ENCODE measurements at places on chromosomes 16 and 17.

- DNase-seq: no peak
Measured at GRCh38 chr17:3896108-3896967, 3.5 kb upstream of the CAMKK1 start.

DNA sequence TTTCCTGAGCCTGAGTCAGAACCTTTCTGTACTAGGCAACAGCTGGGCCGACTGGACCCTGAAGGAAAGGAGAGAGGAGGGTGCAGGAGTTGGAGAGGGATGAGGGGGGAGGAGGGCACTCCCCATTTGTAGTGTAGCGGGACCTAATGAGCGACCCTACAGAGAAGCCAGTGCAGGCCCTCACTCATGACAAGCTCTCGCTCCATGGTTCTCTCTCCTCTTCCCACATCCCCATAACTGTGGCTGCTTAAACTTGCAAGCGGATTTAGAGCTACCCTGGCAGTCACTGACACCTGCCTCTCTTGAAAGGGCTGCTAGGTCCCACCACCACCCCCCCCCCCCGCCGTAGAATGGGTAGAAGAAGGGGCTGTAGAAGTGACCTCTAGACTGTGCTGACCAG lies 14.5 kb downstream of the NKD1 start:
- no peak for DNase-seq

DNA sequence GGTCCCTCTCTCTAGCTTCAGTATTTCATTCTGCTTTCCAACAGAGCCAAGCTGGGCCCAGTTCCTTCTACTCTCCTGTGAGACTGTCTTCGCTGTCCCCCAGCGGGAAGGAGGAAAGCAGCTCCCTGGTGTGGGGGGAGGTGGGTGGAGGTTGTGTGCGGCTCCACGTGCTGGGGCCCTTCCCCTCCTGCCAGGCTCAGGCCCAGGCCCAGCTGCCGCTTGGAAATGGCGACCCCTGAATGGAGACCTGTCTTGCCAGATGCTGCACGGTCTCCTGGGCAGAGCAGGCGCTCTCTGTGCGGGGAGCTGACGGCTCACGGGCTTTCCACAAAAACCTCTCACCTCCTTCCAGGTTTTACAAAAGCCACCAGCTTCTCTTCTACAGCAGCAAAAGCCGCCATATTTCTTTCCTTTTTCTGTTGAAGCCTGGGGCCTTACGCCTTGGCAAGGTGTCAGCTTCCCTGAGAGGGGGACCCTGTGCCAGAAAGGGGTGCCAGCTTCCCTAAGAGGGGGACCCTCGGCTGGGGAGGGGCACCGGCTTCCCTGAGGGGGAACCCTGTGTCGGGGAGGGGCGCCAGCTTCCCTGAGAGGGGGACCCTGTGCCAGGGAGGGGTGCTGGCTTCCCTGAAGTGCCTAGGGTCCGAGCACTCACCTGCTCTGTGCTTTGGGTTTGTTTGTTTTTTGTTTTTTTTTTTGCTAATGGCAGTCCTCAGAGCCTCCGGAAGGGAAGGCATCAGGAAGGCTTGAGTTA lies 47.5 kb downstream of the ZNF778 start:
- DNase-seq: no peak

GRCh38 chr16:80594756-80595155 lies 54.0 kb downstream of the DYNLRB2 start:
- DNase-seq: peak; percentile 43

GRCh38 chr17:68599091-68599490 lies 2.1 kb downstream of the FAM20A start:
- peak; percentile 78 for DNase-seq

DNA sequence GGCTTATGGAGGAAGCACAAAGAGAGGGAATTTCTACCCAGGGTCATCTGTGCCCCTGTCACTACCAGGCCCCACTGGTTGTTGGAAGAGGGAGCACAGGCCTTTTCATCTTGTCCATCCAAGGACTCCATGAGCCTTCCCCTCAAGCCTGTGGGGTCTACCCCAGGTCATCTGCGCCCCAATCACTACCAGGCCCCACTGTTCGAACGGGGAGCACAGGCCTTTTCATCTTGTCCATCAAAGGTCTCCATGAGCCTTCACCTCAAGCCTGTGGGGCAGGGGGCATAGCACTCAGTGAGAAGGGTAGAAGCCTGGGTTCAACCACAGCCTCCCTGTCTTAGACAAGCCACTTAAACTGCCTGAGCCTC lies 101.5 kb upstream of the CDH5 start:
- no peak for DNase-seq

Measured in fibroblast of skin of right biceps (primary cell).